Central memory CD4-positive, alpha-beta T cell (primary cell): ENCODE measurements at places on chromosomes 1 and 21.

DNA sequence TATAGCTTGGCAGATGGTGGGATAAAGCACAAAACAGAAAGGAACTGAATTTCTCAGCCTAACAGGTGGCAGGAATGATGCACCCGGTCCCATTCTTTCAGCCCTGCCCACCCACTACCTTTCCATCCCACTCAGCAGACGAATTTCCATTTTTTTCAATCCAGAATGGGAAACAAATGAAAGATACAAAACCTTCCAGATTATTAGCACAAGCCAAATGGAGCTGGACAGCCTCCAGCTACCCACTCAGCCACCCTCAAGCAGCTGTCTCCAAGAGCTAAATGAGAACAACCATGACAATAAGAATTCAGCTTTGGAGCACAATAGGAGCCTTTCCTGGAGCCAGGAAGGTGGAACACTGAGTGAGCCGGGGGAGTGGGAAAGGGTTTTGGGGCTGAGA, 96.3 kb upstream of the ST6GALNAC5 start:
- DNase-seq: no peak

DNA sequence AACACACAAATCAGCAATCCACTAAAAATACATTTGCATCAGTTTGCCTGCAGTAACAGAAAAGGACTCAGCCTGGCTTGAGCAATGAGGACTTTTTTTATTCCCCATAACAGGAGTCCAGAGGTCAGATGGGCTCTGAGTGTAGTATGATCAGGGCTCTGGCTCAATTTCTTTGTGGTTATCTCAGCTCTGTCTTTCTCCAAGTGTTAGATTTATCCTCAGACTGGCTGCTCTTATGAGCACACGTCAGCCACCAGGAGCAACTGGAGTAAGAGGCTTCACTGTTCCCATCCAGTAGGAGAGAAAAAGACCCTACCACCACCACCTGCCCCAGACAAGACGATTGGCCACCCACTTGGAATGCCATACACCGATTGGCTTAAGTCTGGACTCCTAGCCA, 36.2 kb upstream of the KLHDC7A start:
- DNase-seq: no peak

DNA sequence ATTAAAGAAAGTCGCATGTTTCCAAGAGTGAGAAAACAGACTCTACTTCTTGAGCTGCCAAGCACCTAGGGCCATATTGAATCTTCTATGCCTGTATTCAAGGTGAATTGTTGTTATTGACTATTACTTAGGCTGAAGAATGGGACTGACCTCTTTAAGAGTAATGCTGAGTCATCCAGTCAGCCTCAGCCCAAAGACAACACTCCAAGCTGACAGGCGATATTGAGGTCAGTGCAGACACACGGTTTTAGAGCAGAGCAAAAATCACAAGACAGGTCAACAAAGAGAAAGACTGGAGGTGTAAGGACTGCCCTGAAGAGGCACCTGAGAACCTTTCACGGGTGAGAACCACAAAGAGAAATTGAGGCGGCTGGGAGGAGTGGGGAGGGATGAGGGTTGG, 146.9 kb downstream of the MIS18A start:
- DNase-seq: no peak

GRCh38 chr1:229272164-229273158, 1.6 kb downstream of the RAB4A start:
- no peak for DNase-seq

DNA sequence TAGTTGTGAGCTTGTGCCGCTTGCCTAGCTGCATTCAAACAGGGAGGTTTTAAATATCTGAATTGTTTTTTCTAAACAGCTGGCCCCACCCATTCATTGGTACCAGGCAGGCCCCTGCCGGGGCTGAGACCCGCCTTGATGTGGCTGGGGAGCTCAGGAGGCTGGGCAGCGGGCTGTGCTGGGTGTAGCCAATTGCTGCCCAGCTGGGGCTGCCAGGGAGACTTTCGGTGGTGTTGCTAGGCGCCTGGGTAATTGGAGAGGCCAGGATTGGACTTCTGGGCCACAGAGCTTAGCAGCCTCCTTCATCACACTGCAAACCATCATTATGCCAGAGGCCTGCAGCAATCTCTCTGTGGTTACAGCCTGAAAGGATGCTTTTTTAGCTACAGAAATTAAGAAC, 12.2 kb downstream of the RHBDL2 start:
- no peak for DNase-seq
